ENCODE measurements at places on chromosomes 7 and 10. TPM values are rescaled to one million over a fixed set of nuclear protein-coding genes. Genes with fewer than 3 reads are reported as not detected.

GRCh38 chr10:71133710-71134686 is 78.4 kb upstream of the UNC5B start:
- DNase-seq, result no peak

GRCh38 chr7:86328801-86329433 is 314.8 kb upstream of the GRM3 start:
- no peak for DNase-seq

Gene NUTM2E
- 0.45 TPM for total RNA-seq

GRCh38 chr7:106175507-106175906 is 63.4 kb upstream of the SYPL1 start:
- DNase-seq, result no peak

DNA sequence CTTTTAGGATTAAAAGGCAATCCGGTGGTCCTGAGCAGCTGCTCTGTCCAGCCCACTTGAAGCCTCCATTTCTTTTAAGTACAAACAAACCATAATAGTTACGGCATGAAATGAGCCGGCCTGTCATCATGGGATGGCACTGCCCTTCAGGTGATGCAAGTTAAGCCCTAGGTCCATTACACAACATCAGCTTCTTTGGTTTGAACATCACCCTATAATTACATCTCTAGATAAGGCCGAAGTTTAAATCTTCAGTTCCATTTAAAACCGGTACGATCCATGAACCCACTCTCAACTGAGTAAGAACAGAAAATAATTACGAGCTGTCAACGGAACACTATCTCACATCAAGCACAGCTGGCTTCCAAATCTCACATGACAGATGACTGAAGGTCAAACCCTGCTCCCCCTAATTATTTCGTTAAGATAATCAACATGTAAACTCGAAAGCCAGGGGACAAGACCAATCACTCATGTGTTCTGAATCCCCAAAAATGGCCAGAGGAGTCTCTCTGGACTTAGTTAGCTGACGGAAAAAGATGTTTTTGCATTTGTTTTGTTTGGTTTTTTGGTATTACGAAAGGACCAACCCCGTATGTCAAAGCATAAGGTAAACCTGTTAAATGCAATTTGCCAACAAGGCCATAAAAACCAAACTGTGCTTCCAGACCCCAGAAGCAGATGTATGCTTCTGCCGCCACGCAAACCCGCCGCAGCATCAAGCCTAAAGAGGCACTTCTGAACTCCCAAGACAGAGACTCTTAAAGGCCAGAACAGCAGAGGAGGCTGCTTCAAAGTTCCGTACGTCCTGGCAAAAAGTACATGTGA is 10.8 kb downstream of the GNA12 start:
- DNase-seq, result no peak

Gene SRRM3
- 16.3 TPM for total RNA-seq

- no peak for DNase-seq
Observed at GRCh38 chr7:128000048-128000447, 31.2 kb downstream of the LRRC4 start.

Gene HOXA3
- not detected for total RNA-seq

Gene BMS1
- total RNA-seq, result 11.5 TPM

Gene FRMPD2
- 11.1 TPM for total RNA-seq

- no peak for DNase-seq
Observed at GRCh38 chr10:32210306-32211045, 136.5 kb downstream of the EPC1 start.

Gene CALML5
- not detected for total RNA-seq

GRCh38 chr7:633381-634018 is 93.0 kb upstream of the DNAAF5 start:
- DNase-seq, result no peak

Gene LRRTM3
- total RNA-seq, result 17.1 TPM

Gene UNCX
- 15.5 TPM for total RNA-seq

Gene BTBD16
- total RNA-seq, result not detected

DNA sequence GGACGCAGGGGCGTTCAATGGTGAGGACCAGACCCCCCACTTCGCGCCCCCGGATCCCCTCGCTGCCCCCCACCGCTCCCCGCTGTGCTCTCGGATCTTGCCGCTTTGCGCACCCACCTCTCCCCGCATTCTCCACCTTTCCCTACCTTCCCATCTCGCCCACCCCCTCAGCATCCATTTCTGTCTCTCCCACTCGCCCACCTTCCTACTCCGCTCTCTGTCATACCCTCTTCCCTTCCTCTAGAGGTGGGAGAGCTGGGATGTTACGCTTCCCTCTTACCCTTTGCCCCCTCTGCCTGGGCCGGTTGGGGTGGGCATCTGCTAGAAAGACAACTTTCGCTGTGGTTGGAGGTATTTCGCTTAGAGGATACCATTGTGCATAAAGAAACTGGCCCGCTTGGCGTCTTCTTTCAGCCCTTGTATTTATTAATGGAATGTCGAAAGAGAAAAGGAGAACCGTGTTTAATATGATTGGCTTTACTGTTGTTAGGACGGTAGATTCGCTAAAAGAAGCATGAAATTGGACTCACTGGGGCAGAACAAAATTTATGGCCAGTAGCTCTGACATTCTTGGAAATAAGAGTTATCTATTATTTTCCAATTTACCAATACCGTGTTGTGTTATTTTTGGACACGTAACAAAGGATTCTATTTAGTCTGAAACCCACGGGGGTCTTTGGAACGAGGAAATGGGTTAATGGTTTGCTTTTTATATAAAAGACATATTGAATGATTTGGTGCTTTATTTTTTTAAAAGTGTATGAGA is 873 bp downstream of the PRKAR2B start:
- DNase-seq, result peak; percentile 15

DNA sequence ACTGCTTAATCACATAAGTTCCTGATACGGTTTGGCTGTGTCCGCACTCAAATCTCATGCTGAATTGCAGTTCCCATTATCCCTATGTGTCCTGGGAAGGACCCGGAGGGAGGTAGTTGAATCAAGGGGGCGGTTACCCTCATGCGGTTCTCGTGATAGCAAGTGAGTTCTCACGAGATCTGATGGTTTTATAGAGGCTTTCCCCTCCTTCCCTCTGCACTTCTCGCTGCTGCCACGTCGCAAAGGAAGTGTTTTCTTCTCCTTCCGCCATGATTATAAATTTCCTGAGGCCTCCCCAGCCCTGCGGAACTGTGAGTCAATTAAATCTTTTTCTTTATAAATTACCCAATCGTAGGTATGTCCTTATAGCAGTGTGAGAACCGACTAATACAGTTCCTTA is 226.2 kb downstream of the SKAP2 start:
- no peak for DNase-seq

GRCh38 chr7:151597541-151598444 is 78.1 kb upstream of the RHEB start:
- DNase-seq, result no peak

Data from cerebellum (tissue), 4 donors.